ENCODE measurements at places on chromosomes 12 and 14.

DNA sequence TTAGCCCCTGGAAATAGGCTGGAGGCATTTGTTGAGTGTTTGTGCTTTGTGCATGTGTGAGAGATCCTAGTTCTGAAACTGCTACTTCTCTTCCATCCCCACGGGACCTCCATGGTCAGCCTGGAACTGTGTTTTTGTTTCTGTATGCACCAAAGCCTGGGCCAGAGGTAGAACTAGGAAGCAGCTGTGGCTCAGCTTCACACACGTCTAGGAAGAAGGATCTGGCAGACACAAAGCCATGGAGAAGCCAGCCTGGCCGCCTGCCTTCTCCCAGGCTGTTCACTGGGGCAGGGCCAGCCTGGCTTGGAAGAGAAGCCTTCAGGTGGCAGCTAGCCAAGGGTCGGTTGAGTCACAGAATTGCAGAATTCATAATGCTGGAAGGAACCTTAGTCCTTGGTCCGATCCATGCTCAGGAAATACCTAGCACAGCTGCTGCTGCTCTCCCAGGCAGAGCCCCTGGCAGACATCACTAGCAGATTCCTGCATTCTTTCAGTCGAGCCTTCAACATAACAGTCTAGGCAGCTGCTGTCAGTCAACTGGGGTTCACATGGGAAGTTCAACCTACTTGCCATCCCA lies 27.0 kb downstream of the RIN3 start:
- no peak for DNase-seq

DNA sequence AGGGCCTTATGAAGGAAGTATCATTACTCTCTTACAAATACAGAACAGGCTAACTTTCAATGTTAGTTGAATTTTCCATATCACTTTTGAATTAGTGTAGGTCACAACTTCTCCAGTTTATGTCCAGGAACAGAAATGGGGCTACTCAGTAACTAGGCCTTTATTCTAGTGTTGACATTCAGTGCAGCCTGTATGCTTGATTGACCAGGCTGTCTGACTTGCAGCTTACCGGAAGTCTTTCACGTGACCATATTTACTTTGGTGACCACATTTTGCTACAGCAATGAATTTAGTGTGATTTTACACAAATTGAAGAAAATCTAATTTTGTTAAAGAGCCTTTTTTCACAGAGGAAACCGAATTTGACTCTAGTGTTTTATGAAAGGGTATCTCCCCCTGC lies 12.4 kb downstream of the MTERF2 start:
- DNase-seq: no peak

DNA sequence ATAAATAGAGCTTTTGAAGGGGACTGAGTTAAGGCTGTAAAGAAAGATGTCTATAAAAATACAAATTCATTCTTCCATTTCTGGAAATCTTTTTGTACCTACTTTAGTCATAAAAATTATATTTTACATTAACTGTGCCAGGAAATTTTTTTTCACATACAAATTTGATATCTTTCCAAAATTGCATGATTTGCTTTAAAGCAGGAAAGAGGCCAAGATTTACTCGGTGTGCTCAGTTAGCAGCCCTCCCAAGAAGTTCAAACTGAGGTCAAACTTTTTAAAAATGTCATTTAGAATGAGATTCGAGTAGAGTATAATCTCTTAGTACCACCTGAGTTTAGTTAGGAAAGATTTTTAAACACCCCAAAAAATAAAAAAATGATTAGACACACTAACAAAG lies 173.2 kb upstream of the GRIP1 start:
- DNase-seq: no peak

DNA sequence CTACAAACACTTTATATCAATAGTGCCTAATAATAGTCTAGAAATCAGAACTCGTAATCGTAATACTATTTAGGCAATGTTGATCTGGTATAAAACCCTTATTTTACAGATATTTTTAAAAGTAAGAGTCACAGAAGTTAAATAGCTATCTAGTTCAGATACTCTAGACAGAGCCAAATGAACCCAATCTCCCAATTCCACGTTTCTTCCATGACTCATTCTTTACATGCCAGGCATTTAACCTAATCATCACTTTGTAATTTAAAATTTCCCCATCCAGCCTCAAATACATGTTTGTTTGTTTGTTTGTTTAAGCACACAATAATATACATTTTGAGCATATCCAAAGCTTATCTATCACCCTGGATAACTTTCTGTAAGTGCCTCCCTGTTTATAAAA lies 36.4 kb upstream of the GARIN6 start:
- no peak for DNase-seq

DNA sequence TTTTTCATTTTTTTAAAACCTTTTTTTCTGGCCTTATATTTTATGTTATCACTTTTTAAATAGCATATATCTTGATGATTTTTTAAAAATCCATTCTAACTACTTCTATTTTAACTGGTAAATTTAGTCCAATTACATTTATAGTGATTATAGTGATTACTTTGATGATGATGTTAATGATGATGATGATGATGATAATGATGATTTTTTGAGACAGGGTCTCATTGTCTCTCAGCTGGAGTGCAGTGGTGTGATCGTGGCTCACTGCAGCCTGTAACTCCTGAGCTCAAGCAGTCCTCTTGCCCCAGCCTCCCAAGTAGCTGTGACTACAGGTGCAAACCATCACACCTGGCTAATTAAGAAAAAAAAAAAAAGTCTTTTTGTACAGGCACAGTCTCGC lies 27.1 kb downstream of the BRMS1L start:
- no peak for DNase-seq

DNA sequence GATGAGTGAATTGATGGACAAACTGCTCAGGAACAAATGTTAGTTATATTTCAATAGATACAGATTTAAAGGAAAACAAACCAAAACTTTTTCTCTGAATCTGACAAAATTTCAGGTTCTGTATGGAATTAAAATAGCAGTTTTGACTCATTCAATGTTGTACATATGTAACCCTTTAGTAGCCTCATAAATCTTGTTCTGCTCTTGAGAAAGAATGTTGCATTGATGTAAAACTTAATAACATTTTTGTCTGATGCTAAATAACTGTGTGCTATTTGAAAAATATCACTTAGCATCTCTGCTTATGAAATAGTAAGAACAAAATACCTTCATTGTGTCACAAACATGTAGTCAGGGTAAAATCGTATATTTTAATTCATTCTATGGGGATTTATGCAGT lies 168.9 kb upstream of the NOVA1 start:
- no peak for DNase-seq

DNA sequence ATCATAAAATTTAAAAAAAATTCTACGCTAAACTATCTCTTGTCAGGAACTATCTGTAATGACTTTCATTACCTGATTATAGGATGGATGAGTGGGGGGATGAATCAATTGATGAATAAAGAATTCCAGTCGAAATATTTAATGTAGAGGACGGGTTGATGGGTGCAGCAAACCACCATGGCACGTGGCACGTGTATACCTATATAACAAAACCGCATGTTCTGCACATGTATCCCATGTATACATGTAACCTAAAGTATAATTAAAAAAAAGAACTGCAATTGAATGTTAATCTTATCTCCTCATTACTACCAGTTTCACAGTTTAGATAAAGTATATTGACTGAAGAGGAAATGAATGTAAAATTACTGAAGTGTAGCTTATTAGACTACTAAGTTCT lies 23.4 kb downstream of the LRRIQ1 start:
- no peak for DNase-seq

DNA sequence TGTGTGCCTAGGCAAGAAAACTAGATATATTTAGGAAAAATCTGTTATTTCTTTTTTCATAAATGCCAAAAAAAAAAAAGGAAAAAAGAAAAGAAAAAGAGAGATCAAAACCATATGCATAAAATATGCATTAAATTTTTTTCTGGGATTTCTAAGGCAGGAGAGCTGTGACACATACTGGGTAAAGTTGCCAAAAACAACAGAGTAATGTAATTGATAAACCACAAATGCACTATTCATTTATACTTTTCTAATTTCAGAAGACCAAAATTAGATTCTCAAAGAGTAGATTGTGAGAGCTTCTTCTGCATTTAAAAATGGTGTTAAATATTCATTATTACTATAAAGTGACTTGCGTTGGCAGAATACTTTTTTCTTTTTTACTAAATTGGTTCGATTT lies 673.8 kb upstream of the MGAT4C start:
- DNase-seq: no peak

GRCh38 chr14:104137297-104138097 lies 890 bp upstream of the KIF26A start:
- DNase-seq: peak; percentile 70

GRCh38 chr12:2215709-2216560 lies 163.1 kb downstream of the CACNA1C start:
- DNase-seq: no peak

DNA sequence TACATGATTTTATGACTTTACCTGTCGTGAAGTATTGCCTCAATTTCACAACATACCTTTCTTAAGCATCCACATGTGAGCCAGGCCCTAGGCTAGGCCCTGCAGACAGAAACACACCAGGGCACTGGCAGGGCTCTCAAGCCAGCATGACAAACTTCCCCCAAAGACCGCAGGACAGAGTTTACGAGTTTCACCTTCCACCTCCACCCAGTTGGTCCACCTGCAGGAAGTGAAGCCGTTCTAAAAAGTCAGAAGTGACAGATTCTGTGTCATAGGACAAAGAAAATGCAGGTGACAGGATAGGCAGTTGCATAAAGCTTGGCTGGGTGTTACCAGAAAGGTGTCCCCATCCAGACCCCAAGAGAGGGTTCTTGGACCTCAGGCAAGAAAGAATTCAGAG lies 382.3 kb downstream of the PCNX1 start:
- no peak for DNase-seq

GRCh38 chr14:35212471-35213142 lies 79.6 kb upstream of the PSMA6 start:
- DNase-seq: no peak

GRCh38 chr12:6476489-6476888 lies 6.0 kb upstream of the VAMP1 start:
- no peak for DNase-seq

GRCh38 chr12:76927170-76927784 lies 48.5 kb upstream of the CSRP2 start:
- peak; percentile 32 for DNase-seq

GRCh38 chr14:105047283-105048016 lies 17.8 kb downstream of the GPR132 start:
- peak; percentile 23 for DNase-seq

- DNase-seq: no peak
Observed at GRCh38 chr14:100616854-100617409, 29.7 kb upstream of the BEGAIN start.

GRCh38 chr12:26416550-26416949 lies 221.2 kb downstream of the SSPN start:
- DNase-seq: no peak

DNA sequence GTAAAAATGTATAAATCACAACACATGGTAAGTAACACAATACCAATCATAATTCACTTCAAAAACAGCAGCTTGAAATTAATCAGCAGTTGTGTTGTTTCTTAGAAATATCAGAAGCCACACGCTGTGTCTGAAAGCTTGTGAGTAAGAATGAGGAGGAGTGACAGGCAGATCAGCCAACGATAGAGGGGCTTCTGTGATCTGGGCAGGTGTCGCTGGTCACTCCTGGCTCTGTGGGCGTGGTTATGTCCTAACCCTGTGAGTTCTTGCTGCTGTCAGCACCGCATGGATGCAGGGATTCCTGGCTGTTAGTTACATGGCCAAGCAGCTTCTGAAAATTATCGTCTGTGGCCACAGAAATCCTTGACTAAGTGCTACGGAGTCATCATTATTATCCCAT lies 123.4 kb downstream of the SLC25A47 start:
- no peak for DNase-seq

GRCh38 chr12:82627799-82628198 lies 58.9 kb upstream of the TMTC2 start:
- DNase-seq: no peak

DNA sequence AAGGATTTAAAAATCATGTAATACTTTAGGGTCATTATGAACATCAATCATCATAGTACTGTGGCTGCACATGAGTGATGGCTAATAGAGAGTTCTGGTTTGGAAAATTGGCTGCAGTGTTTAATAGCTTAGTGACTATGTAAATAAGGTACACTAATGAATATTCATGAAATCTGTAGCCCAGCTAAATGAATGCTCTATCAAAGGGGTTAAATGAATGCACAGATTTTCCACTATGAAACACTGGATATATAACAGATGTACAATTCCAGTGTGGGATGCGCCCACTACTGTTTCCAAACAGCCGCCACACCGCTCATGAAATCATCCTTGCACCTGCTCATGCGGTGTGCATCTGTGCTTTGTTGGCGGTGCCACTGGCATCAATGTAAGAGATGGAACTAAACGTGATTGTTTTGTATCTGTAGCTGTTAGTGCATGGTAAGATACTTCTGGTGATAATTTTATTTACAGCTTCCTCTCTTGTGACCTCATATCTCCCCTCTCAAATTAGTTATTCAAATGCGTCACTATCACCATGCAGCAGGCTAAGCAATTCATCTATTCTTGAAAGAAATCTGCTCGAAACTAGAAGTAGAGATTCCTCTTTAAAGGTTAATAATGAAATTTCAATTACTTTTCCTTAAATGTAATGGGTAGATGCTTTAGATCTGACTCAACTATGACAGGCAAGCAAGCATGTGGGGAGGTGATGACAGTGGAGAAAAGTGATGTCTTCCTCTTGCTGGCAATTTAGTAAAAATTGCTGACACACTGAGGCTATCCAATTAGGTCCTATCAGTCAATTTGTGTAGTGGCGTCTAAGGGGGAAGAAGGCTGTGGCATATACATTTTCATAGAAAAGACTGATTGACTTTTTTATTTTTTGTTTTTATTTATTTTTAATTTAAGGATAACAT lies 433.6 kb downstream of the AEBP2 start:
- no peak for DNase-seq

DNA sequence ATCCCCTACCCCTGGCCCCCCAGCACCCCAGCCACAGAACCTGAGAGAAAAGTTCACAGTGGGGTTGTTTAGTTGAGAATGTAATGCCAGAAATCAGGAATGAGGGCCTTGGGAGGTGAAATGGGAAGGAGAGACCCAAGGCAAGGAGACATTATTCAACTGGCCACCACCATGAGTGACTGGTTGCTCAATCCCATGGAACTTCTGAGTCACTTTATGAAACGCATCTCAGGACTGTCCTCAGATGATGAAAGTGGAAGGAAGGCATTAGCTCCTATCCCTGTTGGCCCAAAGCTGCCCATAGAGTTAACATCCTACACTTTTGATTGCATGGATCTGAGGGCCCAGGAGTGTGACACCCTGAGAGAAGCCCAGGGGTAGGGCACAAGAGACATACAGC lies 25.4 kb upstream of the TCL1A start:
- DNase-seq: no peak

- DNase-seq: no peak
Observed at GRCh38 chr14:32399920-32400319, 70.8 kb downstream of the AKAP6 start.

DNA sequence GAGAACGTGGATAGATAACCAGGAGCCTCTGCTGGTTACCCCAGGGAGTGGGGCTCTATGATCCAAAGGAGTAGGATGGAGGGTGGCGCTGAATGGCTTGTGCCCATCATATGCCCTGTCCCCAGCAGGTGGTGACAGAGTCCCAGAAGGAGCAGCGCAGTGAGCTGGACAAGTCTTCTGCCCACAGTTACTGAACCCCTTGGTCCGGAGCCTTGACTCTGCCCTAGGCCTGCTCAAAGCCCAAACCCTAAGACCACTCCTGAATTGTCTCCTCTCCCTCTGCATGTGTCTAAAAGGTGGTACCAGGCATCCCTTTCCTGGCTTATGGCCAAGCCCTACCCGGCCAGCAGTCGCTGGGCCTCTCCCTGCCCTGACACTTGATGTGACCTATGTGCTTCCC lies 3.2 kb downstream of the PRPH start:
- DNase-seq: no peak
